ENCODE measurements at places on chromosomes 12 and 14.

- DNase-seq, result no peak
Measured at GRCh38 chr12:58588770-58589169, 331.5 kb downstream of the LRIG3 start.

- no peak for DNase-seq
Measured at GRCh38 chr14:95504135-95505029, 12.1 kb downstream of the SYNE3 start.

GRCh38 chr14:66085665-66086064 is 400.5 kb upstream of the CCDC196 start:
- no peak for DNase-seq

- DNase-seq, result no peak
Measured at GRCh38 chr14:40010961-40011360, 578.7 kb upstream of the FBXO33 start.

GRCh38 chr14:41000350-41000749 is 606.3 kb upstream of the LRFN5 start:
- DNase-seq, result no peak

- DNase-seq, result no peak
Measured at GRCh38 chr14:68487805-68488590, 304.9 kb downstream of the ZFP36L1 start.

DNA sequence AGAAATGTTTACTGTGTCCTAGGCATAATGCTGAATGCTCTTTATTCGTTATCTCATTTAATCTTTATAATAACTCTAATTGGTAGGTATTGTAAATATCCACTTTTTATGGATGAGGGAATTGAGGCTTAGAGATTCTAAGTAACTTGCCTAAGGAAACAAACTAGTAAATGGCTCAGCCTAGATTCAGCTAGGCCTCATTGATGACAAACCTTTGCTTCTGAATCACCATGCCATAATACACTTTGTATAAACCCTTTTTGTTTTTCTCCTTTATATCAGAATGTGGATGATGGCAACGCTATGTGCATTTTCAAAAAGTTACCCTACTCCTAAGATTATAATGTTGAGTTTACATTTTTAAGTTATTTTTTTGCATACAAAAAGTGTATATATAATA is 34.0 kb downstream of the MNAT1 start:
- no peak for DNase-seq

- DNase-seq, result no peak
Measured at GRCh38 chr12:4214877-4215228, 58.7 kb upstream of the CCND2 start.

- no peak for DNase-seq
Measured at GRCh38 chr12:62301799-62302133, 41.6 kb downstream of the USP15 start.

DNA sequence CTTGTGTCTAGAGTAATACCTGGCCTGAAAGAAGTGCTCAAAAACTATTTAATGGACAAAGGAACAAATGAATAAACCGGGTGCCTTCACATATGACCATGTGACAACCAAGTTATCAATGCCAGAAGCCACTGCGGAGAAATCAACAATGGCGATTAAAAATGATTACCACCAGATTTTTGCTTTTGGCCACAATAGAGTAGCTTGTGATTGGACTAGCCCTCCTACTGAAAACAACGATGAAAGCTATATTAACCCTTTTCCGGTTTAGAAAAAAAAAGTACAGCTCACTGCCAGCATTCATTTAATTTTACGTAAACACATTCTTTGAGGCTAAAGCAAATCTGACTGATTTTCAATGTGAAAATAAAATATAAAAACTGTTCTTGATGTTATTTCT is 41.6 kb upstream of the TTC7B start:
- DNase-seq, result no peak

GRCh38 chr14:61893371-61893940 is 131.2 kb downstream of the SNAPC1 start:
- DNase-seq, result no peak

GRCh38 chr14:75427482-75428229 is at the start of gene JDP2:
Gene JDP2 (plus strand): TSS chr14:75428022. CDS start chr14:75437921, 9,899 bp downstream.
- DNase-seq, result peak; percentile 28

- peak; percentile 91 for DNase-seq
Measured at GRCh38 chr14:96095581-96096476, 56.7 kb downstream of the C14orf132 start.

GRCh38 chr12:57744194-57744776 is 554 bp upstream of the TSPAN31 start:
- peak; percentile 59 for DNase-seq

DNA sequence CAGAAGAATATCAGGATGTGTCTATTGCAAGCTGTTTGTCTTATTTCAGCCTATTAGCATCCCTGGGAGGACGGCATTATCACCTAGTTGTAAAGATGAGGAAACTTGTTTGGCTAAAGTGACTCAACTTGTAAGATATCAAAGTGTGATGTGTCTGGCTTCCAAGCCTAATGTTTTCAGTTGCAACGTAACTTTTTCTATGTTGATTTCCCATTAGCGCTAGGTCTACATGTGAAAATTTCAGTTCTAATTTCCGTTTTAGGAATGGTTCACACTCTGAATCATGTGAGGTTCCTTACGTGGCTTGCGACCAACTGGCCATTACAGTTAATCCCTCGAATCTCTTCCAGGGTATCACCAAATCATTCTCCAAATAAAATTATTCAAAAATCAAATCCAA is 58.0 kb downstream of the LLPH start:
- no peak for DNase-seq

DNA sequence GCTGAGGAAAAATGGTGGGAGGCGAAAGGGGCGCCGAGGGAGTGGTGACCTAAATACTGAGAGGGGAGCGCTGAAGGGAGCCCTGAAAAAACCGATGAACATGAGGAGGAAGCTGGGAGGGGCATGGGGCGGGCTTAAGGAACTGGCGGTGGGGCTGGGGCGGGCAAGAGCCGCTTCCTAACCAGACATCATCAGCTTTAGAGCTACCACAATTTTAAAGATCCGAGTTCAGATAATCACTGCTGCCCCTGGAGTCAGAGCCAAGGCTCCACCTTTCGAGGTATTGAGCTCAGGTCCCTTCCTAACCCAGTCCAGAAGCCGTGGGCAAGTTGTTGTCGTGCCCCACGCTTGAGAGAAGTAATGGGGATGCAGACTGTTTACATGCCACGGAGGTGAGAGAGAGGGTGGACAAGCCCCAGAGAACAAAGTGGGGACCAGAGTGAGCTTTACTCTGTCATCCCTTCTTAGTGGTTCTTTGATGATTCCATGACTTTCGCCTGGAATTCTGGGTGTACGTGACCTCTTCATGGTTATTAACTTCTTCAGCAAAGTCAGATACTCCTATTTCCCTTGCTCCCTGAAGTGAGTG is 393 bp downstream of the ORMDL2 start:
- no peak for DNase-seq

GRCh38 chr14:53341324-53341723 is 188.2 kb upstream of the DDHD1 start:
- no peak for DNase-seq

DNA sequence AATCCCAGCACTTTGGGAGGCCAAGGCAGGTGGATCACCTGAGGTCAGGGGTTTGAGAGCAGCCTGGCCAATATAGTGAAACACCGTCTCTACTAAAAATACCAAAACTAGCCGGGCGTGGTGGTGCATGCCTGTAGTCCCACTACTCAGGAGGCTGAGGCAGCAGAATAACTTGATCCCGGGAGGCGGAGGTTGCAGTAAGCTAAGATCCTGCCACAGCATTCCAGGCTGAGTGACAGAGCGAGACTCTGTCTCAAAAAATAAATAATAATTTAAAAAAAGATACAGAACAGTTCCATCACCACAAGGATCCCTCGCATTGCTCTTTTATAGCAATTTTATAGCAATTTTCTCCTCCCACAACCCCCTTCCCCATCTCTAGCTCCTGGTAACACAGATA is 4.7 kb upstream of the PDE1B start:
- DNase-seq, result no peak

DNA sequence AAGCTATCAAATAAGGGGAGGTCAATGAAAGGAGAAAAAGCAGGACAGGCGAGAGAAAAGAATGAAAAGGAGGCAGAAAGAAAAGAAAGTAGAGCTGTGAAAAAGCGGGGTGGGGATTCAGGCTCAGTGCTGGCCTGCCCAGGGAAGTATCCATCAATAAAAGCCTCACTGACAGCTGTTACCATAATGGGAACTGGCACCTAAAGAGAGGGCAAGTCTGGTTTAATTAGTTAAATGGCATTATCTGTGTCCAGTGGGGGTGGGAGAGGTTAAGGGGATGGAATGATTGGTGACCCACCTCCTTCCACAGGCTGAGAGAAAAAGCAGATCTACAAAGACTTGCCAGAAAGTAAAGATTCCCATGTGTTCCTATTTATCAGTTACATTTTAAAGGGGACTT is 7.4 kb downstream of the SALL2 start:
- DNase-seq, result no peak

DNA sequence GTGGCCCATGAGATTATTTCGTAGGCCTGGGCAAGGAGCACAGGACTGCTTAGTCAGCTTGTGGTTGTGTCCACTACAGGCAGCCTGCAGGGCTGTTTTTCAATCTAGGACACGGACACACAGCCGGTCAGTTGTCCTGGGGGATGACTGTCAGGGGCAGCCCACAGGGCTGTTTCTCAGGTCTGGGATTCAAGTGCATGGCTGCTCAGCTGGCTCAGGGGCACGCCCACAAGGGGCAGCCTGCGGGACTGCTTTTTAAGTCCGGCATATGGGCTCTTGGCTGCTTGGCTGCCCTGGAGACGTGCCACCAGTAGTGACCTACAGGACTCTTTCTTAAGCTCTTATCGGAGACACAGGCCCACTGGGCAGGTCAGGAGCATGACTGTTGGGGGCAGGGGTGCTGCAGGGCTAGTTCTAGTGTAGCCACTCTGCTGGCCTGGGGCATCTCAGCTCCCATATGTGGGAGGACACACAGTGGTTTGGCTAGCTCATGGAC is 26.6 kb upstream of the GTF2A1 start:
- DNase-seq, result no peak

DNA sequence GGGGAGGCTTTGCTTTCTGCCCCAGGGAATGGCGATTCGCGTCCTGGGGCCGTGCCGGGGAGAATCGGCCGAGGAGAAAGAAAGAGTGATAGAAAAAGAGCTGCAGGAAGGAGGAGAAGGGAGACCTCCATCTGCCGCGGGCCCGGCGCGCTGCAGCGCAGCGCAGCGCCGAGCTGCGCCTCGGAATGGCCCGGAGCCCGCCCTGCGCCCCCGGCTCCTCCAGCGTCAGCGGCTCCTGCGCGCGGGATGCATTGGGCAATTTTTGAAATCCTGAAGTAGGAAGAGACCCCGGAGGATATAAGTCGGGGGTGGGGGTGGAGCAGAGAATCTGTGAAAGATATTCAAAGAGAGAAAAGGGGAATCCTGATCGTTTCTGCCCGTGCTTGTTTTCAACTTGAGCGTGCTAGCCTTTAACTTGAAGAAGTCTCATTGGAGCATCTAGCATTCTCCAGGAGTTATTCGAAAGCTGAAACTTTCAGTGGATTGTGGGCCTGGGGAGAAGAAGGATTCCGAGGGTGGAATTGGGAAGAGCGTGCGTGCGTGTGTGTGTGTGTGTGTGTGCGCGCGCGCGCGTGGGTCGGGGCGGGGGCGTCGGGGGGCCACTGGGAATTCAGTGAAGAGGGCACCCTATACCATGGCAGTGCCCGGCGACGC is 441 bp downstream of the PDE3A start:
- DNase-seq, result no peak

DNA sequence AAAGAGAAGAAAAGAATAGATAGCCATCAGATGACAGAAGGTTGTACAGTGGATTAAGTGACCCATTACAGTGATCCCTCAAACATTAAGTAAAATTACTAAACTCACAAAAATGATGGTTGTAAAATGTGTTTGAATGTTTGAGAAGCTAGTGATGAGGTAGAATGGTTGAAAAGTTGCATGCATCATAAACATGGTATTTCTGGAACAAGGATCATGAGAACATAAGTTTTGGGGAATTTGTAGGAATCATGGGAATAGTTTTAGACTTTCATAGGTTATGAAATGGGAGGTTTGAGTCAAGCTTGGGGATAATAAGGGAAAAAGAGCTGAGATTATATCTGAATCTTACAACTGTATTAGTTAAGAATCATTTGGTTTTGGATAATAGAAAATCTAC is 34.1 kb upstream of the NEDD1 start:
- DNase-seq, result no peak

- no peak for DNase-seq
Measured at GRCh38 chr12:98772818-98773217, 127.7 kb downstream of the APAF1 start.

DNA sequence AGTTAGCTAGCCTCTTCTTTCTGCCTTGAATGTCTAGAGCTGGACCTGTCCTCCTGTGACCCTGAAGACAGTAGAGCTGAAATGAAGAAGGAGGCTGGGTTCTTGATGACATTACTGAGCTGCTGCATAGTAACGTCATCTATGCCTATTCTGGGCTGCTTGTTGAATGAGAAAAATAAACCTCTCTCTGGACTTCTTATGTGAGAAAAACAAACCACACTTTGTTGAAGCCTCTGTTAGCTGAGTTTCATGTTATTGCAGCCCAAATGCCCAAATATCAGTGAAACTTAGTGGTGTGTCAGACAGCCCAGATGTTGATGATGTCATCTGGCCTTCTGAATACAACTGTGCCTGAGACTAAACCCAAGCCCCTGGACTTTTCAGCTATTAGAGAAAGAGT is 67.0 kb upstream of the MAX start:
- DNase-seq, result no peak

DNA sequence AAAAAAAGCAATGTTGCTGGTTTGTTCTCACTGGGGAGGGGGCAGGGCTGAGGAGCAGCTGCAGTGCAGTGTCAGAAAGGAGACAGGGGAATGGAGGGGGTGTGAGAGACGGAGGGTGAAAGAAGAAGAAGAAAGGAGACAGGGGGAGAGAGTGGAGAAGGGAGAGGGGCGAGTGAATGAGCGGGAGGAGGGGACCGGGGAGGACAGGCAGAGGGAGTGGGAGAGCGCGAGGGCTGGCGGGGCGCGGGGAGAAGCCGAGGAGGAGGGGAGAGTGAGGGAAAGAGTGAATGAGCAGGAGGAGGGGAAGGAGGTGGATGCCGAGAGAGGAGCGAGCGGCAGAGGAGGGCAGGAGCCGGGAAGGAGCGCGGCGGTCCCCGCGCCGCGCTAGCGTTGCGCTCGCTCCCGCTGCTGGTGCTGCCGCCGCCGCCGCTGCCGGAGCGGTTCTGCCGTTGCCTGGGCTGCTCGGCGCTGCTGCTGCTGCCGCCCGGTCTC is at the start of gene NOVA1:
Gene NOVA1 (minus strand): TSS at position 445 of the 492 bp plus-strand sequence. CDS start 597 bp downstream, outside the sequence.
- peak; percentile 65 for DNase-seq

DNA sequence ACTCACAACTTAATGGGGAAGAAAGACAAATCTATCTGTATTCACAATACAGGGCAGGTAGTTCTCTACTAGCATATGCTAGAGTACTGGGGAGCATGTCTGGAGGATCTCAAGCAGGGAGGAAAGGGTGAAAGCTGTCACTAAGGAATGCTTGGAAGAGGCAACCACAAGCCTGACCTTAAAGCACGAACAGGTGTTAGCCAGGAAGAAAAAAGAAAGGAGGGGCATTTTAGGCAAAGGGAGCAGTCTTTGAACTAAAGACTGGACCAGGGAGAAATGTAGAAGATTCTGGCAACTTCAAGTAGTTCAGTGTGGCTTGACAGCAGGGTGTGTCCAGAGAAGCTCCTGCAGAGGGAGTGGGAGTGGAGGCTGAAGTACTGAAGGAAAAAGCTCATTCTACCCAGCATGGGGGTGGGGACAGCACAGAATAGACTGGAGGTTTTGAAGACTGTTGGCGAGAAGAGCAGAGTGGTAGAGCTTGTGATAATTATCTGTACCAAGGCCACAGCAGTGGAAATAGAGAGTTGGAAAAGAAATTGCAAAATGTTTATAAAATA is 50.9 kb downstream of the AP5M1 start:
- no peak for DNase-seq

Data from NCI-H748 treated with DMSO at 0.1 percent for 48 hours (cell line).